ENCODE measurements at places on chromosomes 7 and 10. TPM values are rescaled to one million over a fixed set of nuclear protein-coding genes. Genes with fewer than 3 reads are reported as not detected.

IGFBP1 gene
- total RNA-seq: not detected

TMEM140 gene
- 20.6 TPM for total RNA-seq

SPDYE11 gene
- not detected for total RNA-seq

CCDC172 gene
- not detected for total RNA-seq

ZNF365 gene
- total RNA-seq: 6.4 TPM

GRCh38 chr7:110800984-110801383, 289.9 kb upstream of the LRRN3 start:
- no peak overlapping the region for H3K4me3 ChIP-seq
- H3K36me3 ChIP-seq: no peaks in the 10 kb centered on the region
- no peaks in the 10 kb centered on the region for H3K27me3 ChIP-seq
- H3K4me1 ChIP-seq: no peaks in the 10 kb centered on the region

GRCh38 chr7:16098058-16098457, 323.3 kb downstream of the CRPPA start:
- no peaks in the 10 kb centered on the region for H3K36me3 ChIP-seq
- H3K4me3 ChIP-seq: no peak overlapping the region
- no peak overlapping the region for H3K27ac ChIP-seq
- H3K27me3 ChIP-seq: no peaks in the 10 kb centered on the region
- no peak for DNase-seq

GRCh38 chr7:151218170-151218569, 7.9 kb upstream of the H2BK1 start:
- H3K4me3 ChIP-seq: no peak overlapping the region
- no peak overlapping the region for H3K27ac ChIP-seq
- no peaks in the 10 kb centered on the region for H3K27me3 ChIP-seq
- peaks cover 81% of the 10 kb centered on the region for H3K36me3 ChIP-seq
- no peaks in the 10 kb centered on the region for H3K4me1 ChIP-seq

DNA sequence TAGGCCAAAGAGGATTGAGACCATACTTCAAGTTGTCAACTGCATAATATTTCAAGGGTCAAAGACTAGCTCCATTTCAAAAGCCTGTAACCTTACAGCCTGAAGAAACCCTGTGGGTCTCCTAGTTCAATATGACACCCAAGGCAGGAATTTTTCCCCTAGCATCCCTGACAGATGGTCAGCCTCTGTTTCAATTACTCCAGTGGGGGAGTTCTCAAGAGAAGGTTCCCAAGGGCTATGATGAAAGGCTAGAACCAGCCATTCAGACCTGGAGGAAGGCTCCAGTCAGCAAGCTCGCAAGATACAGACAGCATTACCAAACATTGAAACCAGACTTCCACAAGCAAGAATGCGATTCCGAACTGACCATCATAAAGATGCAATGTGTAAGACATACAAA, 1.6 kb downstream of the HTR7 start:
- H3K36me3 ChIP-seq: no peaks in the 10 kb centered on the region
- no peaks in the 10 kb centered on the region for H3K27me3 ChIP-seq
- H3K4me3 ChIP-seq: peak overlapping the region; percentile 89

GRCh38 chr10:351770-352334, 216.6 kb downstream of the ZMYND11 start:
- no peak overlapping the region for H3K27ac ChIP-seq
- no peaks in the 10 kb centered on the region for H3K27me3 ChIP-seq
- H3K4me1 ChIP-seq: no peaks in the 10 kb centered on the region
- H3K4me3 ChIP-seq: no peak overlapping the region

DNA sequence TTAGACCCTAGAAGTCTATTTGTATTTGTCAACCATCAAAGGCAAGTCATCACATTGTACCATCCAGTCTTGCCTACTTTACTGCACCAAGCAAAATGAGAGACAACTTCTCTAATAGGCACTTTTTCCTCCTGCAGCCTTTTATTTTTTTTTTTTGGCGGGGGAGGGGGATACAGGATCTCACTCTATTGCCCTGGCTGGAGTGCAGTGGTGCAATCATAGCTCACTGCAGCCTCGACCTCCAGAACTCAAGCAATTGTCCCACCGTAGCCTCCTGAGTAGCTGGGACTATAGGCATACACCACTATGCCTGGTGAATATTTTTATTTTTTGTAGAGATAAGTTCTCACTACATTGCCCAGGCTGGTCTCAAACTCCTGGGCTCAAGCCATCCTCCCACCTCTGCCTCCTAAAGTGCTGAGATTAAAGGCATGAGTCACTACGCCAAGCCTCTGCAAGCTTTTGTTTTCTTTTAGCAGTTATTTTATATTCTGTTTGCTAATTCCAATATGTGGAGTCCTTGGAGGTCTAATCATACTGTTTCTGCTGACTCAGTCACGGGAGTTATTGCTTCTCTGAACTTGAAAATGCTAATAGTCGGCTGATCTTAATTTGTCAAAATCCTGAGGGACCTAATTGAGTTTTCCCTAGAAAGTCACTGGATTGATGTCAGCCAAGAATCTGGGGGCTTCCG, 14.2 kb downstream of the KPNA7 start:
- no peaks in the 10 kb centered on the region for H3K27me3 ChIP-seq
- no peak overlapping the region for H3K27ac ChIP-seq
- no peak overlapping the region for H3K4me3 ChIP-seq
- H3K4me1 ChIP-seq: no peaks in the 10 kb centered on the region

GRCh38 chr7:4965295-4966022, 6.5 kb upstream of the MMD2 start:
- H3K27ac ChIP-seq: no peak overlapping the region
- DNase-seq: no peak
- no peak overlapping the region for H3K4me3 ChIP-seq
- H3K4me1 ChIP-seq: no peaks in the 10 kb centered on the region
- no peaks in the 10 kb centered on the region for H3K36me3 ChIP-seq

DNA sequence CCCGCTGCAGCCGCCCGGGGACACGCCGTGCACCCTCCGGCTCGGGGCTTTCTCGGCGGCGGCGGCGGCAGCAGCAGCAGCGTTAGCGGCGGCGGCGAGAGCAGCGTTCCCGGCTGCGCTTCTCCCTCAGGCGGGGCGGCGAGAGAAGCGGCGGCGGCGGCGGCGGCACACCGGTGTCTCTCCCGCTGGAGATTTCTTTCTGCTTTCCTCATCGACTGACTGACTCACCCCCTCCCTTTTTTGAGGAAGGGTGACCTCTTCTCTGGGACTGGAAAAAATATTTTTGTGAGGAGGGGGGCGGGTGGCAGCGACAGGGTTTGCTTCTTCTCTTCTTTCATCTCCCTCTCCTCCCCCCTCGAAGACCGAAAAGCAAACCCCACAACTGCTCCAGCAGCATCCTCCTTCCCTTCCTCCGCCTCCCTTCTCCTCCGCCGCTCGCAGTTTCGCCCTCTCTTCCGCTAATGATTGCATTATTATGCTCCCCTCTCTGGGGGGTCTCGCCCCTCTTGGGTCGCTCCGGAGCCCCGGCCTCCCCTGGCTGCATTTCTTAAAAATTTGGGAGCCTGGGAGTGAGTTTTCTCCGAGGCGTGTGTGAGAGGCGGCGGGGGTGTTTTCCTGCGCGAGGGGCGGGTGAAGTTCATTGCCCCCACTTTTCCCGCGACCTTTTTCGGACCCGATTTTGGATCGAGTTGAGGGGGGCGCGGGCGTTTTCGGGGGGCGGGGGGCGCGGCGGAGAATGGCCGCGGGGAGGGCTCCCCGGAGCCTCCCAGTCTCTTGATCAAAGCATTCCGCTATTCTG, 411 bp downstream of the AUTS2 start:
- no peaks in the 10 kb centered on the region for H3K27me3 ChIP-seq
- no peaks in the 10 kb centered on the region for H3K36me3 ChIP-seq

GRCh38 chr10:76126607-76127527, 695.4 kb downstream of the LRMDA start:
- no peaks in the 10 kb centered on the region for H3K4me1 ChIP-seq
- no peaks in the 10 kb centered on the region for H3K27me3 ChIP-seq
- no peak overlapping the region for H3K4me3 ChIP-seq

DNA sequence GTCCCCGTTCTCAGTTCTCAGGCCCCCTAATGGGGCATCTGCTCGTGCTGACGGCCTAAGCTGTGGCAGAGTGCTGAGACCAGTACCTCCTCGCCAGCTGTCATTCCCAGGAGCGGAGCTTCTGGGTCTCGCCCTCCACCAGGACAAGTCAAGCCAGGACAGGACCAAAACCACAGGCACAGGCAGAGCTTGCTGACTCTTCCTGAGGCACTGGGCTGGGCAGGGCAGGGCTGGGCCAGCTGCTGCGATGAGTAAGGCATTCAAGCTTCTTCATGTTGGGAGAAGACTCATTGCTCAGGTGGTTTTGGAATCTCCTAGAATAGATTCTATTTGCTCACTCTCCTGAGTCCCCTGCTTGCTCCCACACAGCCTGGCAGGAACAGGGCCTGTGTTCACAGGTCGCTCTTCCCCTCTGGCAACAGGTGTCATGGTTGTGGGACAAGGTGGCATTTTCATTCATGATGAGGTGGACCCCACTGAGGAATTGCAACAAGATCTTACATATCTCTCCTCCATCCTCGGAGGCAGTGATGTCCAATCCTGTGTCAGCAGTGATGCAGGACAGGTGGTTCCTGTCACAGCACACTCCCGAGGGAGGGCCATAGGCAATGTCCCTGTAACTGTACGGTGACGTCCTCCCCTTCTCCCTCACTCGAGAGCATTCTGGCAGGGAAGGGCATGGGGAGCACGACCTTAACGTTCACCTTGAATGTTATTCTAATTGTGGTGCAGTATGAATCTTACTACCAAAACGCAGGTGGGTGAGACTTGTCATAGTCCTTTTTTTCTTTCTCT, 17.0 kb upstream of the SH3PXD2A start:
- H3K4me3 ChIP-seq: no peak overlapping the region
- H3K36me3 ChIP-seq: peaks cover 3% of the 10 kb centered on the region
- no peak for DNase-seq

DNA sequence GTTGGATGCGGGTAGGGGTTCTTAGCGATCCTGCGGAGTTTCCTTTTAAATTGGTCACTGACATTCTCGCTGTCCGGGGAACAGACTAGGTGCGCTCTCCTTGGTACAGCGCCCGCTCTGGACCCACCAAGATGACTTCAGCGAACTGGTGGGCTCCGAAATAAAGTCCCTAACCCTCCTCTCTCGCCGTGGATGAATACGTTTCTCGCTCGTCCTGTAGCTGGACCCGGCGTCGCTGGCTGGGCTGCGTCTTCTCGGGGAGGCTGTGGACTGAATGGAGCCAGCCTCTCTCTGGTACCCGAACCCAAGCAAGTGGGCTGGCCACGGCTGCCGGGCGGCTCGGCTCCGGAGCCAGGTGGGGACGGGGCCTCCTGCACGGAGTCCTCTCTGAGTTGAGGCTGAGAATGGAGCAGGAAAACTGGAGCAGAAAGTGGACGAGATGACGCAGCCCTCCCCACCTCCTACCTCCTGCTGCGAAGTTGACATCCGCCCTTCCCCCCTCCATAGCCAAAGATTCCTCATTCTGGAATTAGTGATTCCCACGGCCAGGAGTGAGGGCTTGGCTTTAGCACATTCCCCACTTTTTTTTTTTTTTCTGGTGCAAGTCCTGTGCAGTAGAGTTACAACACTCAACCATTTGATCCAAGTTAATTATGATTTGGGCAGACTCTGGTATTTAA, 1.5 kb downstream of the UNC5B start:
- peaks cover 50% of the 10 kb centered on the region for H3K4me1 ChIP-seq
- H3K27me3 ChIP-seq: no peaks in the 10 kb centered on the region
- H3K4me3 ChIP-seq: peak overlapping the region; percentile 89
- no peaks in the 10 kb centered on the region for H3K36me3 ChIP-seq
- no peak for DNase-seq
- H3K27ac ChIP-seq: no peak overlapping the region

DNA sequence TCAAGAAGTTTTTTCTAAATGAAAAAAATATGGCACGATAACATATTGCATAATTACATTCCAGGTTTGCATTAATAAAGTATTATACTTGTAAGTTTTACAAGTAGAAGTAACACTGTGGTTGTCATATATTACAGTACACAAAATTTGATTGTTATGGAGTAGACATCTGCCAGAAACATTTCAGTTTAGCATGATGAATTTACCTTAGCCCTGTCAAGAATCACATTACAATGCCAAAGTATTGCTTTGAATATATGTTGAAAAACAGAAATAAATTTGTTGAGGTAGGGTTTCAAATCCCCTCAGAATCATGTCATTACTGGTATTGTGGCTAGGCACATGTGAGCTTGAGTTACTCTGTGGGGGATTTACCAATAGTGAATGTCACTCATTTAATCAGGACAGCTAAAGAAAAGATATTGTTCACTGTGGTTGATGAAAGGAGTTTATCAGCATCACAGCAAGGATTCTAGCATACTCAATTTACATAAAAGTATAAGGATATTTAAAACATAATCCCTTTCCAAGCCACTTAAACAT, 112.1 kb downstream of the MDFIC start:
- H3K4me1 ChIP-seq: no peaks in the 10 kb centered on the region
- no peak overlapping the region for H3K4me3 ChIP-seq
- no peaks in the 10 kb centered on the region for H3K36me3 ChIP-seq

DNA sequence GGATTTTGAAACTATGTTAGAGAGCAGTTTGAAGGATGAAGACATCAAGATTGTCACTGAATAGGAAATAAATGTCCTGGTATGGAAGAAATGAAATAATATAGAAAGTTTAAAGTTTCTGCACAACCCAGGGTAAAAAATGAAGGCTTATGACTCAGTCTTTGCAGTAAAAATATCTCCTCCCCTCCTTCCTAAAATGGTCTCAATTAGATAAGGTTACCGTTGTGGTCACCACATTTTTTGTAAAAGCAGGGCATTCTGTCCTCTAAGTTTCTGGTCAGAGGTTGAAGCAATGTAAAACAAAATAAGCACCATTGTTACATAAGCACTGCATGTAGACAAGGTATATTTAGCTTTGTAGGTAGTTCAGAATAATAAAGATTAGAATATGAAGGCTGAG, 403.5 kb downstream of the SUGCT start:
- H3K36me3 ChIP-seq: no peaks in the 10 kb centered on the region
- DNase-seq: no peak
- no peak overlapping the region for H3K27ac ChIP-seq
- H3K4me1 ChIP-seq: peaks cover 19% of the 10 kb centered on the region

DNA sequence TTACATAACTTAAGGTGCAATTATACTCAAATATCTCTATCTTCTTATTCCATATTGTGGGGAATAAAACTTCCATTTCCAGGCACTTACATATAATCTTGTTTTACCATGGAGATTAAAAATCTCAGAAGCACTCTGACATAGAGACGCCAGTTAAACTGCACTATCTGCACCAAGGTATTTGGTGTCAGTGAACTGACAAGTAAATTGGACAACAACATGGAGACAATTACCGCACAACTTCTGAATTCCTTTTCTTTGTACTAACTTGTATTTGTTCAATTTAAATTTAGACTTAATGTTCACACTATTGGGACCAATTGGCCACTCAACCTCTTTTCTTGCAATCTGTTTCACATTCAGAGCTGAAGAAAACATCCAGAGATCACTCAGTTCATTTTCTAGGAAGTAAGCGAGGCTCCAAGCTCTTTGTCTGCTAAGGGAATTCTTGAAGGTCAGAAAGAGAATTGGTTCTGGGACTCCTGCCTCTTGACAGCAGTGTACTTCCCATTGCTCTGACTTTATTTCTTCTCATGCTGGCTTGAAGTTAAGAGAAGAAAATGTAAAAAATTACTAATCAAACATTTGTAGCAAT, 184.7 kb downstream of the CHCHD3 start:
- DNase-seq: no peak
- H3K4me1 ChIP-seq: no peaks in the 10 kb centered on the region
- H3K4me3 ChIP-seq: no peak overlapping the region
- H3K27me3 ChIP-seq: no peaks in the 10 kb centered on the region
- H3K27ac ChIP-seq: no peak overlapping the region

GRCh38 chr10:88668465-88668864, 4.2 kb downstream of the LIPF start:
- no peaks in the 10 kb centered on the region for H3K4me1 ChIP-seq
- H3K4me3 ChIP-seq: no peak overlapping the region
- DNase-seq: no peak
- no peaks in the 10 kb centered on the region for H3K36me3 ChIP-seq
- no peak overlapping the region for H3K27ac ChIP-seq
- no peaks in the 10 kb centered on the region for H3K27me3 ChIP-seq

Data from thoracic aorta (tissue), 2 donors.